ENCODE measurements at places on chromosomes 16 and 17.

DNA sequence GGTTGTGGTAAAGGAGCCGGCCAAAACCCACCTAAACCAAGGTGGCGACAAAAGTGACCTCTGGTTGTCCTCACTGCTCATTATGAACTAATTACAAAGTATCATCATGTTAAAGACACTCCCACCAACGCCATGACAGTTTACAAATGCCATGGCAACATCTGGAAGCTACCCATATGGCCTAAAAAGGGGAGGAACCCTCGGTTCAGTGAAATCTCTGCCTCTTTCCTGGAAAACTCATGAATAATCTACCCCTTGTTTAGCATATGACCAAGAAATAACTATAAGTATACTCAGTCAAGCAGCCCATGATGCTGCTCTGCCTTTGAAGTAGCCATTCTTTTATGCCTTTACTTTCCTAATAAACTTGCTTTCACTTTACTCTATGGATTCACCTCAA is 72.2 kb downstream of the CYLD start:
- DNase-seq: no peak

- no peak for DNase-seq
Observed at GRCh38 chr16:1078579-1079021, 6.1 kb downstream of the SSTR5 start.

GRCh38 chr17:61265397-61265796 is 134.2 kb upstream of the TBX2 start:
- DNase-seq: no peak

GRCh38 chr17:3507071-3507470 is 31.3 kb downstream of the ASPA start:
- no peak for DNase-seq

DNA sequence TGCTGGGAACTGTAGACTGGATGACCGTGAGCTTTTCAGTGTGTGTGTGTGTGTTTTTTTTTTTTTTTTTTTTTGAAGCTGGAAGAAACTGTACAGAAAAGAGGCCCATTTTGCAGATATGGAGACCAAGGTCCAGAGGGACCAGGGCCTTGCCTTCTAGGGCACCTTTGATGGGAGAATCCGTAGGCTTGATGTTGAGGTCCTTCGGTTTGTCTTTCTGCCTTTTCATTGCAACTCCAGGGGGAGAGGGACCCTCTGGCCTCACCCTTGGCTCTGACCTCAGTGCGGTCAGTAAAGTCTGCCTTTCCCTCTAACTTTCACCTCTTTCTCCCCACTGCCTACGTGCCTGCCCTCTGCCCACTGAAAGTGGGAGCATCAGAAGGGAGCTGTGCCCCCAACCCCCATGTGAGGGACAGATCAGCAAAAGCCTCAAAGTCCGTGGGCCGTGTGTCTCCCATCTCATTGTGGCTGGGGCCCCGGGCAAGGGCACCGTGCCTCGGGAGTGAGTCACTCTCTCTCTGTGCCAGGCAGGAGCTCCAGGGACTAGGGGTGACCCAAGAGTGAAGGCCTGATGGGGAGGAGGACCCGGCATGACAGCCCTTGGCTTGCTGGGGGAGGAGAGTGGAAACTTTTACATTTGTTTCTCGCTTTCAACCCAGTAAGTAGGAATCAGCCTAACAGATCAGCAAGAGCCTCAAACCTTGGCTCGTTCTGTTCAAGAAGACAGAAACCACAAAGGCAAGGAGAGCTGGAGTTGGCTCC is 123.6 kb downstream of the CMIP start:
- no peak for DNase-seq

GRCh38 chr17:81612172-81612970 is 24.5 kb downstream of the NPLOC4 start:
- no peak for DNase-seq

GRCh38 chr17:74961657-74962350 is 10.8 kb downstream of the HID1 start:
- peak; percentile 93 for DNase-seq

GRCh38 chr16:56748826-56749225 is 18.9 kb downstream of the NUP93 start:
- DNase-seq: no peak

- DNase-seq: no peak
Observed at GRCh38 chr17:28041844-28042656, 427 bp upstream of the NLK start.

DNA sequence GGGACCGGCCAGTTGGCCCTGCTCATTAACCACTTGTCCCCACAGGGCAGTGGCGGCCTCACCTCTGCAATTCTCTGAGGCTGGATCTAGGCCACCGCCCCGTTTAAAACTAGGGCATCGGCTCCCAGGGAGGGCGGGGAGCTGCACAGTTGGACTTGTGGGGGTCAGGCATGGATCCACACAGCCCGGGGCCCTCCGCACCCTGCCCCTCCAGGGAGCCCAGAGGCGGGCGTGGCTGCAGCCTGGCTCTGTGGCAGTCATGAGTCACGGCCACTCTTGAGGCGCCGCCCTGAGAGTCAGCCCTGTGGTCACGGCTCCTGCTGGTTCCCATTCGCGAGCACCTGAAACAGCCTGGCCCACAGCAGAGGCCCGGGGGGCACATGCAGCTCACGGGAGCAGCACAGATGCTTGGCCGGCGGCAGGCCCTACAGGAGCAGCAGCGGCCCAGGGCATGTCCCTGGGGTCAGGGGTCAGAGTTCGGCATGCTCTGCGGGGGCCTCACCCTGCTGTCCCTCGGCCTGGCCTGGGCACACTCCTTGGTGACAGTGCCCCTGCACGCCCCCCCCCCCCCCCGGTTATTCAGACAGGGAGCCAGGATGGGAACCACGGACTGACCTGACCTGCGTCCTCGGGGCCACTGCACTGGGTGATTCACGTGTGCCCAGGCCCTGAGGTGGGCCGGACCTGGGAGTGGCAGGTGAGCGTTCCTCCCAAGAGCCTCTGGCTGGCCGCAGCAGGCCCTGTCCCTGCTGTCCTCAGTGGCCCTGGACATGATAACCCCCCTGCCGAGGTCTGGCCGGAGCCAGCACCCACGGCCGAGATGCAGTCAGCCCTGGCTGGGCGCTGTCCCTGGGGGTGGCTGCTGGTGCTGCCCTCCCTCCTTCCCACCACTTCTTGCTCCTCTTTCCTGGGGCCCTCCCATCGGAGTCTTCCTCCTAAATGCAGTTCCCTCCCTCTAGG is 8.2 kb downstream of the CAPN15 start:
- DNase-seq: peak; percentile 91

DNA sequence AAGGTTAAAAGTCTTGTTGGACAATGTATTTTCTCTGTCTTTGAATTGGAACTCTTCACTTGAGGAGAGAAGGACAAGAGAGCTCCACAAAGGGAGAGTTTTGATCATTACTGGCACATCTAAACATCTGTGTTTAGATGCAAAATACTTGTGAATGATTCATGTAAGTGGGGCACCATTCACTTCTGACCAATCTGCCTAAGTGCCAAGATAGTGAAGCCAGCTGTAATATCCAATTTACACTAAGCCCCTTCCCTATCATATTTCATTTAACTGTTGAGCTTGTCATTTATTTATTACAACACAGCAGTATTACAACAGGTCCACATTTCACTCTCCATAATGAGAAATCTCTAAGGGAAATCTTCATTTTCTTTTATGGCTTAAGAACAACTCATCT is 832.3 kb upstream of the GOT2 start:
- DNase-seq: no peak

DNA sequence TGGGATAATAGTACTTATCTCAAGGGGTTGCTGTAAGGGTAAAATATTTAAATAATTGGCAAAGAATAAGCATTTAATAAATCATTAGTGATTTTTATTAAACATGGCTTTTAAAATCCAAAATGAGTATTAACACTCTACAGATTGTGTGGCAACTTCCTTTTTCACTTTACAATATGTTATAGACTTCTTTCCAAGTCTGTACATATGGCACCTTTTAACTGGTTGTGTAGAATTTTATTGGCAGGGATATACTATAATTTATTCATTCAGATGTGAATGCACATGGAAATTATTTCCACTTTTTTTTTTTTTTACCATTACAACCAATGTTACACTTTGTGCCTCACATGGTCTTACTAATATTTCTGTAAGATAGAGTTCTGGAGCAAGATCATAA is 15.7 kb upstream of the NLRP1 start:
- no peak for DNase-seq

DNA sequence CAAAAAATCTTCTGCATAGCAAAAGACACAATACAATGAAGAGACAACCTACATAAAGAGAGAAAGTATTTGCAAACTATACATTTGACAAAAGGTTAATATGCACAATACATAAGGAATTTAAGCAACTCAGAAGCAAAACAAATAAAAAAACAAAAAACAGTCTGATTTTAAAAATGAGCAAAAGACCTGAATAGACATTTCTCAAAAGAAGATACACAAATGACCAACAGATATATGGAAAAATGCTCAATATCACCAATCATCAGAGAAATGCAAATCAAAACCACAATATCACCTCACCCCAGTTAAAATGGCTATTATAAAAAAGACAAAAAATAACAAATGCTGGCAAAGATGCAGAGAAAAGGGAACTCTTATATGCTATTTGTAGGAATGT is 32.7 kb downstream of the HSF5 start:
- no peak for DNase-seq

DNA sequence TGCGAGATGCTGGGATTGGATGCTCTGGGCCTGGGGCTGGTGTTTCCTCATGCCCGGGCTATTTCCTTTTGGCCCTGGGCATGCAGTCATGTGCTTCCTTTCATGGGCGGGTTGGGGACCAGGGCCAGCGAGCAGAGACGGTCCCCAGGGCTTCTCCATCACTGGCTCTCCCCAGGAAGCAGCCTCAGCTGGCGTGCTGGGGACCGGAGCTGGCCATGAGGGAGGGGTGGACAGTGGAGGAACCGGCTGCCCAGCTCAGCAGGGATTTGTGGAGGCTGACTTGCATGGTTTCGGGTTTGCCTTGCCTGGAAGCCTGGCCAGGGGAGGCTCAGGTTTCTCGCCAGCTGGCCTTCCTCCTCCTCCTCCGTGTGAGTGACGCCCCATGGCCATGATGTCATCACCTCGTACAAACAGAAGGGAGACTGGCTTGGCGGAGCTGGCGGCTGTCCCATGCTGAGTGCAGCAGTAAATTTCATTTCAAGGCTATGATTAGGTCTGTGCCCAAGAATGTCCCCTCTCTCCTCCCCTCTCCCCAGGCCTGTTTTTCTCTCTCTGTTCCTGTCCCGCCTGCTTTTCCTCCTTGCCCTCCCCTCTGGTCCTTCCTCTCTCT is 8.9 kb upstream of the TIMP2 start:
- DNase-seq: peak; percentile 96

GRCh38 chr17:7004398-7005253 is 7.8 kb upstream of the RNASEK start:
- no peak for DNase-seq

DNA sequence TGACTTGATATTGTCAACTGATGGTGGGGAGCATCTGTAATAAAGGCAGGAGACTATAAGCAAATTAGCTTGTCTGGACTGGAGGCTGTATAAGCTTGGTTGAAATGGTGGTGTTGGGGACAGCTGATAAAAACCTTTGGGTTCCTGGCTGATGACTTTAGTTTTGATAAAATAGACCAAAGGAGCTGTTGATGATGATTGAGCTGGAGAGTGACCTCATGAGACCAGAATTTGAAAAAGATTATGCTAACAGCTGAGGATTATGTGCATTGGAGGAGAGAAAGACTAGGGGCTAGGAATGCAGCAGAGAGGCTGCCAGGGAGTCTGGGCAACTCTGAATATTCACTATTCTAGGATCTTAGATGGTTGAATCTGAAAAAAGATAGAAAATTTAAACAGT is 8.7 kb upstream of the CDC27 start:
- DNase-seq: no peak

DNA sequence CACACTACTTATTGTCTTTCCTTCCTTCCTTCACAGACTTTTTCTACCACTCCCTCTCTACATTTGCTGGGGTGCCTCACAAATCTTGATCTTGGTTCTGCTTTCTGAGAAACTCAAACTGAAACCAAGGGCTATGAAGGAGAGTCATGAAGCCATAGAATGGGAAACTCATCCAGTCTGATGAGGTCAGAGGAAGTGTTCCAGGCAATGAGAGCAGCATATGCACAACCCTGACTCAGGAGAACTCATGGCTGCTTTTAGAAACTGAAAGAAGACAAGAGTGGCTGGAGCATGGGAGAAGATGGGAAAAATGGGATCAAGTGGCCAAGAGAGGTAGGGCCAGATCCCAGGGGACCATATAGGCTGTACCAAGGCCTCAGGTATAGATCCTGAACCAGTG is 130.0 kb upstream of the TOX3 start:
- no peak for DNase-seq

- DNase-seq: no peak
Observed at GRCh38 chr17:77429969-77430752, 289.4 kb downstream of the SEC14L1 start.

- no peak for DNase-seq
Observed at GRCh38 chr16:1485847-1486496, 2.8 kb downstream of the PTX4 start.

DNA sequence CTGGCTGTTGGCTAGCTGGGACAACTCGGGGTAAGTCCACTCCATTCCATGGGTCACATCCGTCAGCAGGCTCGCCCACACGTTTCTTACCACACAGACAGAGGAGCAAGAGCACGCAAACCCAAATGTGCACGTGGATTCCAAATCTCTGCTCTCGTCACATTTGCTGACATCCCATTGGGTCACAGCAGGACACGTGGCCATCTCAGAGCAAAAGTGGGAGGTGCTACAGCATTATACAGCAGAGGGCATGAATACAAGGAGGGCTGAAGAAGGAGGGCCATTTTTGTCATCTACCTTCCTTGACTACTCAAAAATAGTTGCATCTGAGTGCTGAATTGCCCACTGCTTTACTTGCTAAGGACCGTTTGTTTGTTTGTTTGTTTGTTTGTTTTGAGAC is 84.7 kb downstream of the RBBP6 start:
- no peak for DNase-seq

DNA sequence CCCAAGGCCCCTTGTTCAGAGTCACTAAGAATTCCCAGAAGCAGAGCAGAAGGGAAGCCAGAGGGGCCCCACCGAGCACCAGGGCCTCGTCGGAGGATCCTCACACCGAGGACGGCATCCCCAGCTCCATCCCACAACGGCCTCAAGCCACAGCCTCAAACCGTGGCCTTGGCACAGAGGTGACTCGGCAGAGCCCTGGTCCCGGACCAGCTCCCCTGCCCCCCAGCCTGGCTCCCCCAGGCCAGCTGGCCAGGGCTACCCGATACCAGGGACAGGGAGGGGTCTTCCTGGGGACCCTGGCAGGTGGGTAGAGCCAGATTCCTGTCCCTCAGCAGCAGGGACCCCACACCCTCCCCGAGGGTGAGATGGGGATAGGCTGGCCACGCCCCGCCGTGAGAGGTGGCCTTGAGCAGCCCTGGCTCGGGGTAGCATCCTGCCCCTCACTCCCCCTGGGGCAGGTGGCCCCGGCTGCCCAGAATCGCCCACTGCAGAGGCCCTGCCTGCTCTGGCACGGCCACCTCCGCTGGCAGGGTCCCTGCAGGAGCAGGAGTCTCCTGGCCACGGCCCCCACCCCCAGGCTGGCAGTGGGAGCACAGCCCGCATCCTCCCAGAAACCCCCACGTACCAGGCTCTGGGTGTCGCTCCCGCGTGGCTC is 5.6 kb upstream of the PVALEF start:
- no peak for DNase-seq

- DNase-seq: no peak
Observed at GRCh38 chr16:15855704-15856003, 1.2 kb downstream of the MYH11 start.

Data from mesenteric fat pad (tissue), 1 donor.